ENCODE measurements at places on chromosomes 5 and 9. TPM values are rescaled to one million over a fixed set of nuclear protein-coding genes. Genes with fewer than 3 reads are reported as not detected.

TERT gene
- total RNA-seq: 0.80 TPM

- no peak overlapping the region for H3K27ac ChIP-seq
- H3K36me3 ChIP-seq: peaks cover 58% of the 10 kb centered on the region
- DNase-seq: no peak
- H3K27me3 ChIP-seq: no peaks in the 10 kb centered on the region
- no peaks in the 10 kb centered on the region for H3K4me1 ChIP-seq
Observed at GRCh38 chr5:150731669-150732242, 27.1 kb downstream of the DCTN4 start.

DNA sequence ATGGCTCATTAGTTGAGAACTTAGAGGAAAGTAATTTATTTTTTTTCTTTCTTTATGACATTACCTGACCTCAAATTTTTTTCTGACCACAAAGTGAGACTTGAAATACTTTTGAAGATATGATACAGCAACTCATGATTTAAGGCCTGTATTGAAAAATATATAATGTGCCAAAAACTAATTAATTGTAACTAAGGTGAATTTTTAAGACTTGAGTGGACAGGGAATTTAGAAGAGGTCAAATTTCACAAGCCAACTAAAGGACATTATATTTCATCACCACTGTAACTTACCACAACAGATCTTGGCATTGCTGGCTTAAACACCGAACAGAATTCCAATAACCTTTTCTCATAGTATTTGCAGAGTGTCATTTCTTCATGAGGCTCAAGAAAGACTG, 1.8 kb downstream of the CCNH start:
- H3K4me3 ChIP-seq: peak overlapping the region; percentile 84
- no peak overlapping the region for H3K27ac ChIP-seq
- H3K27me3 ChIP-seq: no peaks in the 10 kb centered on the region
- H3K36me3 ChIP-seq: peaks cover 49% of the 10 kb centered on the region

DNA sequence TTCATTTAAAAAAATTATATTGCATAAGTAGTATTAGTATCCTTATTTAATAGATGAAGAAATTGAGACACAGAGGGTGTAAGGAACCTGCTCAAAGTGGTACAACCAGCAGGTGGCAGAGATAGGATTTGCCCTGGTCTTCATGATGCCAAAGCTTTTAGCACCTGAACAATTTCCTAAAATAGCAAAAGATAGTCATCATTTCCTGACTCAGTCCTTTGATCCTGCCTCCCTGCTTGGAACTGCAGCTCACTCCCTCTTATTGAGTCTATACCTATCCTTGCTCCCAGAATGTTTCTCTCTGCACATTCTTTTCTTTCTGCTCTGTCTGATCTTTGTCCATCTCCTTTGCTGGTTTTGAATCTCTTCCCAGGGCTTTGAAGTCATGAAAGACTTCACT, 155.8 kb downstream of the FRMD3 start:
- no peak for DNase-seq
- H3K27ac ChIP-seq: no peak overlapping the region
- H3K4me1 ChIP-seq: no peaks in the 10 kb centered on the region
- H3K4me3 ChIP-seq: no peak overlapping the region
- no peaks in the 10 kb centered on the region for H3K36me3 ChIP-seq

DNA sequence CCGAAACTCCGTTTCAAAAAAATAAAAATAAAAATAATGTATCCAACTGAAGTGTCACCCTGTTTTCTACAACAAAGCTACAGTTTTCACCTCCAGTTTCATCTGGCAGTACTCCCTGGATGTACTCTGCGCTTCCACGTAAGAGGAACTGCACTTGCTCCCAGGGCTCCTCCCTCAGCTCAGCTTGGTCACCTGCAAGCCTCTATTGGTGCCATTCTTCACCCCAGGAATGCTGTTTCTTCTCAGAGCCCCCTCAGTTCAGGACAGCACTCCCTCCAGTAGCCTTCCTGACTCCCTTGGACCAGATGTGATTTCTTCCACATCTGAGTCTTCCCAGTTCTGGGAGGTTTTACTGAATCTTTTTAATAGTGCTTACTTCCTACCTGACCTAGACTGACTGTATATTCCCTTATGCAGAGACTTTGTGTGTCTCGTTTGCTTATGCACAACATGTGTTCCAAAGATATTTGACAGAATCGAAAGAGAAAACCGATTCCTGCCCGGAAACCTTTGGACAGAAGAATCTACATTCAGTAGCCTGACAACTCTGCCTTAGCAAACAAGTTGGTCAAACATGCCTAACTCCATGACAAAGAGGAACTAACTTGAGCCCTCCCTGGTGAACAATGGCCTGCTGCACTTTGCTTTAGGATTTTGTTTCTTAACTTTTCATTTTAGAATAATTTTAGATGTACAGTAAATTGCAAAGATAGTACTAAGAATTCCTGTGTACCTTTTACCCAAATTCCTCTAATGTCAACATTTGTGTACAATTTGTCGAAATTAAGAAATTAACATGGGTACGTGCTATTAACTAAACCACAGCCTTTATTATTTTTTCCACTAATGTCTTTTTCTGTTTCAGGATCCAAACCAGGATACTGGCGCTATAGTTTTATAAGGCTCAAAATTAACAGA, 814 bp downstream of the CCDC125 start:
- peak overlapping the region; percentile 67 for H3K27ac ChIP-seq
- no peaks in the 10 kb centered on the region for H3K27me3 ChIP-seq
- H3K4me3 ChIP-seq: peak overlapping the region; percentile 86
- peak; percentile 48 for DNase-seq
- no peaks in the 10 kb centered on the region for H3K36me3 ChIP-seq

BTNL8 gene
- 0.23 TPM for total RNA-seq

- H3K36me3 ChIP-seq: no peaks in the 10 kb centered on the region
- H3K4me1 ChIP-seq: peaks cover 17% of the 10 kb centered on the region
- no peaks in the 10 kb centered on the region for H3K27me3 ChIP-seq
Observed at GRCh38 chr9:91075279-91075678, 273.7 kb downstream of the SYK start.

NMUR2 gene
- not detected for total RNA-seq

- H3K36me3 ChIP-seq: no peaks in the 10 kb centered on the region
- H3K4me1 ChIP-seq: no peaks in the 10 kb centered on the region
- H3K27ac ChIP-seq: no peak overlapping the region
- H3K27me3 ChIP-seq: no peaks in the 10 kb centered on the region
- H3K4me3 ChIP-seq: no peak overlapping the region
Observed at GRCh38 chr5:107072440-107072839, 598.3 kb downstream of the EFNA5 start.

DNA sequence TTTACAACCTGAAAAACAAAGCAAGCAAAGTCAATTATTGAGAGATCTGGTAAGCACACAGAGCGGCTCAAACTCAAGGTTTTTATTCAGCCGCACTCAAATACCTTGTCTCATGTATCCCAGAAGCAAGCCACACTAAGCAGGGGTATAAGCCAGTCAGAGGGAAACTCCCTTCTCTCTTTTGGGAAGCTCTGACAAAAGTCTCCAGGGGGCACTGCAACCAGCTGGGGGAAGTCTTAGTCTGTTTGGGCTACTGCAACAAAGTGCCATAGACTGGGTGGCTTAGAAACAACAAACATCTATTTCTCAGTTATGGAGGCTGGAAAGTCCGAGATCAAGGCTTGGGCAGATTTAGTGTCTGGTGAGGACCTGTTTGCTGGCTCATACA, 246.0 kb downstream of the ENC1 start:
- H3K27ac ChIP-seq: no peak overlapping the region
- DNase-seq: no peak
- H3K27me3 ChIP-seq: no peaks in the 10 kb centered on the region
- H3K4me1 ChIP-seq: peaks cover 18% of the 10 kb centered on the region
- H3K4me3 ChIP-seq: no peak overlapping the region

All from PC-3 (cell line).